ENCODE measurements at places on chromosomes 3 and 15.

DNA sequence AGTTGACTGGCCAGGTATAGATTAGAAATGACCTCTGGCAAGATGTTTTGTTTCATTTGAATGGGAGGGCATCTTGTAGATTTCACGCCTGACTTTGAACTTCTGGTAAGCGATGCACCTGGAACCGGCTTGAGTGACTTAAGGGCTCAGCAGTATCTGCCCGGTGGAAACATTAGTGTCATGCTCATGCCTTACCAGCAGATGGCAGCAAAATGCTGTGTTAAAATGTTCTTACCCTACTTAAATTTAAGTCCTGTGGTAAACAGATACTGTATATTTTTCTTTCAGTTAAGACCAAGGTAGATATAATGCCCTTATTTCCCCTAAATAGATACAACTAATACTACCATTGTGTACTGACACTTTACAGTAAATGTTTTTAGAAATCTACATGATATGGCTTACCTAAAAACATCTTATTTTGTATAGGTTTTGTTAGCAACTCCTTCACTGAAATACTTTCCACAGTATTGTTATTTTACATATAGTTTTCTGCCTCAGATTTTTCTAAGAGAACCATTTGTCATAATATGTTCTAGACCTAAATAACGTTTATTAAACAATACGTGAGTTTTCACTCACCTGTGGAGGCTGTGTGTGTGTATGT, 25.5 kb downstream of the ASB7 start:
- peak; percentile 35 for DNase-seq

- DNase-seq: no peak
These were observed 144.6 kb downstream of the LPP start for GRCh38 chr3:188298585-188298984.

DNA sequence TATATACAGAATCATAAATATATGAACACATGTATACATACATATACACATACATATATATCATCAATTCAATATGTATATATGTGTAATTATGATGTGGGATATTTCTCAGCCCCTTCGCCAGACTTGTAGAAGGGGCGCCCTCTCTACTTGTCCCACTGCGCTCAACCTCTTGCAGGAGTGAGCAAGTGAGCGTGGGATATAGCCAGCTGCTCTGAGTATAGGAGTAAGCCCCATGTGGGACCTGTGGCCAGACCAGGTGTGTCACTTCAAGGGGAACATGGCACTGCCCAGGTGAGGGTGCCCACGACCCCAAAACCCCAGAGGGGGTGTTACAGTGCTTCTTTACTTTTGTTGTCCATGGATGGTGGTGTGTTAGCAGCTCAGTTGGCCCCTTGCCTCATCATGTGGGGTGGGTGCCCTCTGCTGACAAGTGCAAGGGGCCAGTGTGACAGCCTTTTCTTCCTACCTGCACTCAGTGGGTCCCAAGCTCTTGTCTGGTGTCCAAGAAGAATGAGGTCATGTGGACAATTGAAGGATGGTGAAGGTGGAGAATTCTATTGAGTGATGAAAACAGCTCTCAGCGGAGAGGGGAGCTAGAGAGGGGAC, 304.1 kb downstream of the UNC13C start:
- no peak for DNase-seq

DNA sequence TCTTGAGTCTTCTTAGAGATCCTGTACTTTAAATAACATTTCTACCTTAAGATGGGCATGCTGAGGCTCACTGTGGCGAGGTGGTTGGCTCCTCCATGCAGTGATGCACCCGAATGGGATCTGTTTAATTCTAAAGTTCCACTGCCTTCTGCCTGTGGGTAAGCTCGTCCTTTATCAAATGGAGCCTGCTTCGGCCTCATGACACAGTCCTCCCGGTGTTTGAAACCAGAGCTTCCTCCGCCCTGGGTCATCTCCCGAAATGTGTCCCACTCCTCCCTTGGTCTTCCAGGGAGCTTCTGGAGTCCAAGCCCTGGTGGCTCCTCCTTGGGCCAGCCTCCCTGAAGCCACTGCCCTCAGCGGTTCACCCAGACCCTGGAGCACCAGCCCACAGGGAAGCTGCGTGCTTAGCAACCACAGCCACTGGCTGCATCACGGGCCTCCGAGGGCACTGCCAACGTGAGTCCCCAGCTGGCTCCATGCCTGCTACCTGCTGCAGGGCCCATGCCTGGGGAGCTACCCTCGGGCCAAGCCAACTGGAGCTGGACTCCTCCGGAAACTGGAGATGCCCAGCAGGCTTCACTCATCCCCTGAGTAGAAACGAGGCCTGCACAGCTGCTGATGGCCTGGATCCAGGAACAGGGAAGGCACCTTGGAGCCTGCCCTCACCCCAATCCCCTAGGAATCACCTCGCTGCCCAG, 3.3 kb downstream of the RHCG start:
- DNase-seq: no peak

DNA sequence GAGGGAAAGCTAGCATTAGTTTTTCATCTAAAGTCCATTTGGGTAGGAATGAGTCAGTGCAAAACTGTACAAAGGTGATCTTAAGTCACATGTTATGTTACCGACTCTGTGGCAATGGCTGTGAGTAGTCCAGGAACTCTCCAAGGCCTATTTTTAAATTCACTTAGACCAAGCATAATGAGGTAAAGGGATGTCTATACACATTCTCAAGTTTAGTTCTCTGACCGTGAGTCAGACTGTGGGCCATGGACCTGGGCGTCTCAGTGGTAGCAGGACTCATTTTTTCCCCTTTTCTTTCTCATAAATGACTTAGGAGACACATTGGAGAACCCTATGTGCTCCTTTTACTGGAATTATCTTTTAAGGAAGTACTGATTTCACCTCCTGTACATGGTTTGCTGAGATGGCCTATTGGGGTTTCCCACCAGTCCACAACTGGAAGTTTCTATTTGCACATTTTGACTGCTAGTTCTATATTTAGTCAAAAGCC, 488.7 kb upstream of the TPRG1 start:
- peak; percentile 14 for DNase-seq

DNA sequence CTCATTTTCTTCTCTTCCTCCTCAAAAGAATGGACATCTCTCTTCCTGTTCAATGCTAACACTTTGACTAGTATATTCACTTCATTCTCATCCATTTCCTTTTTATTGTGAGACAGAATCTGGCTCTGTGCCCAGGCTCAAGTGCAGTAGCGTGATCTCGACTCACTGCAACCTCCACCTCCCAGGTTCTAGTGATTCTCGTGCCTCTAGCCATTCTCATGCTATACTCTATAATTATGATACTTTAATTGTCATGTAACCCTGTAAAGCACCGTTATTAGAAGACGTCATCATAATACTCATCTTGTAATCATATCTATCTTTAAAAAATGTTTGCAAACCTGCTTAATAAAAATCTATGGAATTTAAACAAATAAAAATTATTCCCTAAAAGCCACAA, 107.0 kb downstream of the SHOX2 start:
- DNase-seq: no peak

DNA sequence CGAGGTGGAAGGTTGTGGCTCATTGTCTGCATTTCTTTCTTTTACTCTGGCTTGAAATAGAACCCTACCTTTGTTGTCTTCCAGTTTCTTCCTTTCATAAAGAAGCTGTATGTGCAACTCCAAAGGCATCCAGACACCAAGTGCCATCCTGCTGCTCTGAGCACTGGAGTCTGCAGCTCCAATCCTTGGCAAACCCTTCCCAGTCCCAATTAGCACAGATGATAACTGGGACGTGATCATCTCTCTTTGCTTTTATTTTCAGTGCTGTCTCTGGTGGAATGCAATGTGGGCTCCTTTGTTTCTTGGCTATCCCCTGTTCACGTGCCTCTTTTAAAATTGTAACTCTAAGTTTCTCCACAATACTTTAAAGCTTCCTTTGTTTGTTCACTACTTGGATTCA, 140.9 kb downstream of the AQP9 start:
- no peak for DNase-seq

GRCh38 chr3:32413845-32414521, 22.3 kb downstream of the CMTM7 start:
- no peak for DNase-seq

GRCh38 chr3:33061782-33062181, 35.2 kb downstream of the GLB1 start:
- peak; percentile 69 for DNase-seq

DNA sequence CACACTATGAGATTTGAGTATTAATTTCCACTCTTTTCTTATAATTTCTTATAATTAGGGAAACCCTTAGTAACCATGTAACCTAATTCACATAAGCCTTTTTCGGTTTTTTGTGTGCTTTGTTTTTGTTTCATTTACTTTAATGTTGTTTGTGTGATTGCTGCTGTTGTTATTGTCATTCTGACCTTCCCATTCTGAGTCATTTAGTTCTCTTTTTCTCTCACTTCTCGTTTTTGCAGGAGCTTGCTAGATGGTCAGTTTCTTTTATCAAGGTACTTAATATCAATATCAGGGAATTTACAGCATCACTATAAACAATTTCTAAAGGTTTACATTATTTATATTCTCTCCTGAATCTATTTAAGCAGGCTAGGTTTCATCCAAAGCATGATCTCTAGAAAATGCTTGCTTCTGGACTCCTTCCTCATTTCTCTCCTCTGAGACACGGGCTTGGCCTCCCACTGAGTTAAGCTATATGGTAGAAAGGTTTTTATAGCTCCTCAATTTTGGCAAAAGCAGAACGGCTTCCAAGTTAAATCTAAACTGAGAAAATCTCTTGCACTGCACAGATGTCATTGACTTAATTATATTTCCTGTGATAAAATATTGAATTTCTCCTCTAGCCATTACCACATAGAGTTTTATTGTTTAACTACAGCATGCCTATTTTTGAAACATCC, 534.2 kb downstream of the NSUN3 start:
- DNase-seq: no peak

GRCh38 chr15:48096355-48096786, 24.4 kb upstream of the SLC24A5 start:
- no peak for DNase-seq

DNA sequence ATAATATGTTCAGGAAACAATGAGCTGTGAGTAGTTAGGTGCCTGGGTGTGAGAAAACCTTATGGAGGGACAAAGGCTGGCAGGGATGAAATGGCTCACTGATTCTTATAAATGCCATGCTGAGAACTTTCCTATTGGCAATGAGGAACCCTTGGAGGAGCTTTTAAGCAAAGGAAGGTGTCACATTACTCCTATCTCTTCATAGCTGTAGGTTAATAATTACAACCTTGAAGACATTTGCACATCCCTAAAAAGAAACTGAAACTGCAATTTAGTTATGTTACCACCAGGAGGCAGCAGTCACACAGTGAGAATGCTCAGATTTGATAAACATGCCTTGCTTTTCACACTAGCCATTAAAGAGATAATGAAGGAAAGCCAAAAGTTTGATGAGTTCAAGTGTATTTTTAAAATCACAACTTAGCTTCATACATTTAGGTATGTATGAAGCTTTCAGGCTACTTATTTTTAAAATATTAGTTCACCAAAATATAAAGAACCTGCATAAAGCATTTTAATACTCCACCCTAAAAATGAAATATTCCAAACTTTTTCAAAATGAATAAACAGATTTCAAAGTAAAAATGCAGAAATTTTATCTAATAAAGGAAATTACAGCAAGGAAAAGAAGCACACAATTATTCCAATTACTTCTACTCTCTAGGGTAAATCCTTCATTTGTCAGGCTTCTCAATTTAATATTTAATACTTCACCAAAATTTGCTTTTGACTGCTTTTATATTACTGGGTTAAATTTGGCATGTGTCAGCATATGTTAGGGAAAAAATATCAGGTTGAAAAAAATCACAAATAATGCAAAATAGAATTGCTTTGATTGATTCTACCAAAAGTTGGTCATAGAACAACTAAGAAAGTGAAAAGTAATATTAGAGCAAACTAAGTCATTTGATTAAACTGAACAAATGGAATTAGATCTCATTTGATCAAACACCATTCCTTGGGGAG, 136.9 kb upstream of the SLC2A2 start:
- peak; percentile 11 for DNase-seq

GRCh38 chr3:140128217-140128616, 193.2 kb downstream of the CLSTN2 start:
- DNase-seq: no peak

DNA sequence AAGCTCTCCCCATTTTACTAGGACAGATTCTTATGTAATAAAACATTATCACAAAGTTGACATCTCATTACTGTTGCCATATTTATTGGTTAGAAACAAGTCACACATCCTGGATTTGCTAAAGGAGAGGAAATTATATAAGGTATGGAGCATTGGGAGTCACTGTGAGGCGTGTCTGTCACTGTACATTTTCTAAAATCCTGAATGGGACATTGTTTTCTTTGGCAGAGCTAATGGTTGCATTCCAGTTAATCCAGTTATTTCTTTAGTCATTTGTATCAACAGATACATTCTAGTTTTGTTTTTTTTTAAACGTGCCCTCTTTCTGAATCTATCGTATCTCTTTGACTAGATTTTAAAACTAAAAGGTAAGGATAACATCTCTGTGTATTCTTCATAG, 70.2 kb upstream of the MITF start:
- no peak for DNase-seq

- DNase-seq: no peak
These were observed 31.5 kb upstream of the LAMP3 start for GRCh38 chr3:183193762-183194689.
